ENCODE measurements at places on chromosomes 11 and 22.

- no peak for DNase-seq
Observed at GRCh38 chr11:61335355-61335710, 2.3 kb downstream of the TKFC start.

- DNase-seq: no peak
Observed at GRCh38 chr11:17724020-17724908, 4.9 kb downstream of the MYOD1 start.

GRCh38 chr11:117814766-117815261 is 9.7 kb downstream of the FXYD2 start:
- DNase-seq: peak; percentile 61

- no peak for DNase-seq
Observed at GRCh38 chr11:44729063-44729462, 2.3 kb downstream of the TSPAN18 start.

GRCh38 chr11:14643697-14644225 is at the start of gene PDE3B:
PDE3B (plus strand) TSS chr11:14643804; CDS start chr11:14644076, 272 bp downstream.
- DNase-seq: peak; percentile 54

- no peak for DNase-seq
Observed at GRCh38 chr22:45632791-45633515, 38.7 kb upstream of the ATXN10 start.

GRCh38 chr11:22626573-22627239 is 1.1 kb upstream of the FANCF start:
- DNase-seq: no peak

DNA sequence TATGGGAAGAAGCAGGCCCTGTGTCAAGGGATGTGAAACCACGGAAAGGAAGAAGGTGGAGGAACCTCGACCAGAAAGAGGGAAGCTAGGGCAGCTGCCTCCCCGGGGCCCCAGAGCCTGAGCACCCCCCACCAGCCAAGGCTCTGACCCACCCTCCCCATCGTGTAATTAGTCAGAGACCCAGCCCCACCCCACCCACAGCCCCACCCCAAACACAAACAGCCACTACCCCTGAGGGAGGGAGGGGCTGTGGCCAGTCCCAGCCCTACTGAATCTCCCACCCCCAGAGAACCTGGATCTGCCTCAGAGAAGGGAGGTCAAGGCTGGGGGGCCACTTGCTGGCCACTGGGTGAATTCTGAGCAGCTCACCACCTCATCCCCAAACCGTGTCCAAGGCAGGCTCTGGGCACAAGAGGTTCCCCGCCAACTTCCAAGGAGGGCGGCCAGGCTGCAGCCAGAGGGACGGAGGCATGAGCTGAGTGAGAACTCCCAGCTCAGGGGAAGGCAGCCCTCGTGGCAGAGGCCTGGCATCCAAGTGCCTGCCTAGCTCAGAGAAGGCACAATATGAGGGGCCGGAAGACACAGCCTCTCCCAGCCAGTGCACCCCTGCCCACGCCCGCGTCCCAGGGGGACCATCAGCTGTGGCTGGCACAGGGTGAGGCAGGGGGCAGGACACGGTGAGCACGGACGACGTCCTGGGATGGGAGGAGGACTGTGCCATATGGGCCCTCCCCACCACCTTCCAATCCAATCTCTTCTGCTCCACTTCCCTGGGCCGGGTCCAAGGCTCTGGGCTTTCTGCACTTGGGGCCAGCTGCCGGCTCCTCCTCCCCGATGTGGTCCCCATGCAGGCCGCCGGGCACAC is 2.7 kb downstream of the PLXNB2 start:
- DNase-seq: no peak
